ENCODE measurements at places on chromosomes 5 and 9. TPM values are rescaled to one million over a fixed set of nuclear protein-coding genes. Genes with fewer than 3 reads are reported as not detected.

GRCh38 chr5:62167561-62168057 lies 138.4 kb upstream of the KIF2A start:
- no peaks in the 10 kb centered on the region for H3K27me3 ChIP-seq
- no peak for DNase-seq
- H3K4me1 ChIP-seq: no peaks in the 10 kb centered on the region

DNA sequence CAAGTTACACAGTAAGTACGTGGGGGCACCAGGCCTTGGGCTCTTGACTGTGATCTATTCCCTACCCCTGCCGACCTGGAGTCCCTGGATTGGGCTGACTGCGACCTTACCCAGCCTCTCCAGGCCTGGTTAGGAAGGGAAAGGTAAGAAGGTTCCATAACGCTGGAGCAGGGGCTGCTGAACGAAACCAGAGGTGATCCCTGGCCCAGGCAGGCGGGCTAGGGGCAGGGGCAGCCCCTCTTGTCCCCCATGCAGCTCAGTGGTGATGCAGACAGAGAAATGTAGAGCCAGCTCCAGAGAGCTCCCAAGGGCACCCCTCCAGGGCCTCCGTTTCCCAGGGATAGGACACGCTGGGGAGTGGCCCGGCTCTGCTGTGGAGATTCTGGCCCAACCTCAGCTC lies 14.1 kb downstream of the PRRX2 start:
- no peaks in the 10 kb centered on the region for H3K4me1 ChIP-seq
- no peak overlapping the region for H3K4me3 ChIP-seq
- H3K27me3 ChIP-seq: no peaks in the 10 kb centered on the region

DNA sequence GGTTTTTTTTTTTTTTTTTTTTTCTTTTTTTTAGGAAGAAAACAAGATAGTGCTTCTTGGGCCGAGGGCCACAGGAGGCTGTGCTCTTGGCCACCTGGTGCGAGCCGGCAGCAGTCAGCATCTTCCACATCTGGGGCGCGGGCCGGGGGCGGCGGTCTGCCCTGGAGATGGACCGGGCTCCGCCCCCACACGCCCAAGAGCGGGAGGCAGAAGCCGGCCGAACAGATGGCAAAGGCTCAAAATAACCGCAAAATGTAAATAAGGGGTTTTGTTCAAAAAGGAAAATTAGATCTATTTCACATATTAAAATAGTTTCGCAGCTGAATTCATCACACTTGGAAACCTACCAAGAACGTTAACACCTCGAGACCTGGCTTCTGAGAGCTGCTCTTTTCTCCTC lies 51.5 kb upstream of the UBAC1 start:
- H3K27me3 ChIP-seq: no peaks in the 10 kb centered on the region
- no peaks in the 10 kb centered on the region for H3K4me1 ChIP-seq
- H3K27ac ChIP-seq: no peak overlapping the region
- DNase-seq: no peak

DNA sequence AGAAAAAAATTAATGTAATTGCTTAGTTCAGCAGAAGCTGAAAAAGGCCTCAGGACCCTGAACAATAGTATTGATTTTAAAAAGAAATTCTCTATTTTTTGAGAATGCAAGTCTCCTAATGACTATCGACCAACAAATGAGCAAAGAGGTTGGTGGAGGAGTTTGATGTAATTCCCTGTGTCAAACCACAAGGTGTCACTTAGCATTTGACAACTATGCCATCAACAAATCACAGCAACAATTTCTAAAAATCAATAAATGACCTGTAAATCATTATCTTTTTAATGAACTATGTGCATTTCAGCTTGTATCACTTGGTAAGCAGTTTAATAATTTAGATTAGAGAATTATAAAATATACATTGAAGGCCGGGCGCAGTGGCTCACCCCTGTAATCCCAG lies 133.7 kb downstream of the PRELID2 start:
- H3K4me1 ChIP-seq: no peaks in the 10 kb centered on the region
- H3K27me3 ChIP-seq: no peaks in the 10 kb centered on the region
- no peak for DNase-seq
- H3K27ac ChIP-seq: no peak overlapping the region
- no peak overlapping the region for H3K4me3 ChIP-seq

GRCh38 chr9:131651160-131651559 lies 88.7 kb downstream of the RAPGEF1 start:
- DNase-seq: no peak
- H3K27me3 ChIP-seq: no peaks in the 10 kb centered on the region
- peaks cover 20% of the 10 kb centered on the region for H3K4me1 ChIP-seq
- peak overlapping the region; percentile 4 for H3K27ac ChIP-seq

- H3K4me3 ChIP-seq: no peak overlapping the region
- H3K27me3 ChIP-seq: no peaks in the 10 kb centered on the region
- no peak for DNase-seq
Observed at GRCh38 chr5:81830596-81830995, 79.7 kb upstream of the SSBP2 start.

DNA sequence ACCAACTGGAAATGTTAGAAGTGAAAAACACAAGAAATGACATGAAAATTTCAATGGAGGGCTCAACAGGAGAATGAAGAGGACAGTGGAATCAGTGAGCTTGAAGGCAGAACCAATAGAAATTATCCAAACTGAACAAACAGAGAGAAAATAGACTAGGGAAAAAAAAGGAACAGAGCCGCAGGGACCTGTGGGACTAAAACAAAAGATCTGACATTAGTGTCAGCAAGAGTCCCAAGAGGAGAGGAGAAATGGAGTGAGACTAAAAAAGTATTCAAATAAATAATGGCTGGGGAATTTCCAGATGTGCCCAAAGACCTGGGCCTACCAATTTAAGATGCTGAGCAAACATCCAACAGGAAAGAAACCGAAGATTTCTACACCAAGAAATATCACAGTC lies 175.0 kb upstream of the PHYKPL start:
- H3K4me3 ChIP-seq: no peak overlapping the region
- H3K27ac ChIP-seq: no peak overlapping the region
- H3K36me3 ChIP-seq: no peaks in the 10 kb centered on the region
- H3K4me1 ChIP-seq: no peaks in the 10 kb centered on the region
- DNase-seq: no peak

DNA sequence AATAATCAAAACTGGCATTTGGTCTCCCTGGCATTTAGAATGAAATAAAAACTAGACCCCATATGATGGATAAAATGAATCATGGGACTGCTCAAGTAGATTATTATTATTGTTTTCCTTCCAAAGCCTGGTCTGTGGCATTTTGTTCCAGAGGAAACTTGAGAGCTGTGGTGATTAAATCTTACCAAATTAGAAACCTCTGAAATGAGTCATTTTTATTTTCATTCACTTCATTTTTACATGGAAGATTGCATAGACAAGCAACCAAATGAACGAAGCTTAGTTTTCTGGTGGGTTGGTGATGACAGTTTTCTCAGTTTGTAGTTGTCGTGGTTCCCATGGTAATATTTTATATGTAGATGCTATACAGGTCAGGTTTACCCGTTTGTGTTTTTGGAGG lies 23.4 kb downstream of the PAM start:
- H3K4me1 ChIP-seq: peaks cover under 1% of the 10 kb centered on the region
- no peak for DNase-seq
- no peak overlapping the region for H3K4me3 ChIP-seq
- H3K27me3 ChIP-seq: no peaks in the 10 kb centered on the region

GRCh38 chr5:3000631-3001030 lies 249.2 kb upstream of the IRX2 start:
- H3K4me3 ChIP-seq: no peak overlapping the region
- DNase-seq: no peak
- H3K27me3 ChIP-seq: no peaks in the 10 kb centered on the region
- no peaks in the 10 kb centered on the region for H3K4me1 ChIP-seq

DNA sequence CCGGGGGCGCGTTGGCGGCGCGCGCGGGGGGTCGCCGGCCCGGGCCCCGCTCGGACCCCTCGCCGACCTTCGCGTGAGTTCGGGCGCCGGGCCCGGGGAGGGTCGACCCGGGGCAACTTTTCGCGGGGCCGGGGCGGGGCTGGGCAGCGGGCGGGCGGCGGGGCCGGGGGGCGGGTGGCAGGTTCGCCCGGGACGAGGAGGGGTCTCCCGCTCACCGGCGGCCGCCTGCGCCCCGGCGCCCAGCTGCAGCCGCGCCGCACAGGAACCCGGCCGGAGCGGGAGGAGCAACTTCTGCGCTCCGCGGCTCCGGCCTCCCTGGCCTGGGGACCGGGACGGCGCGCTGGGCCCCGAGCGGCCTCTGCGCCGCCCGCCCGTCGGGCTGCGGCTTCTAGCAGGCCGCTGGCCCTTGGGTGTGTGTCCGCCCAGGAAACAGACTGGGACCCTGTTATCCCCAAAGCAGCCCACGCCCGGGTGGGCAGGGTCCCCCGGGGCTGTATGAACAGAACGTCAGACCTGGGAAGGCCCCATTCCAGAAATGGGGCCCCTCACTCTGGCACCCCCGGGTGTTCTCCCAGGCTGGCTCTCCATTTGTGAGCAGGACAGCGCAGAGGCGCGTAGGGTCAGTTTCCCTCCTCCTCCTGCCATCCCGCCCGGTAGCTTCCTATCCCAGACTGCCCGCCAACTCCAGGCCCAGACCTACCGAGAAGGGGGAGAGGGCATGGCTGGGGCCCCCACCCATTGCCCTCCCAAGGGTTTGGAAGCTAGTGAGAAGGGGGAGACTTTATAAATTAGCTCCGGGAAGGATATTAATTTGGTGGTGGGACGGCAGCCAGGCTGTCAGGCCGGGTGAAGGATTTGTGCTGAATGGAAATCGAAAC lies 708 bp downstream of the RXRA start:
- H3K27ac ChIP-seq: no peak overlapping the region
- H3K4me3 ChIP-seq: peak overlapping the region; percentile 45
- H3K27me3 ChIP-seq: peaks cover 10% of the 10 kb centered on the region
- peaks cover 40% of the 10 kb centered on the region for H3K4me1 ChIP-seq

DNA sequence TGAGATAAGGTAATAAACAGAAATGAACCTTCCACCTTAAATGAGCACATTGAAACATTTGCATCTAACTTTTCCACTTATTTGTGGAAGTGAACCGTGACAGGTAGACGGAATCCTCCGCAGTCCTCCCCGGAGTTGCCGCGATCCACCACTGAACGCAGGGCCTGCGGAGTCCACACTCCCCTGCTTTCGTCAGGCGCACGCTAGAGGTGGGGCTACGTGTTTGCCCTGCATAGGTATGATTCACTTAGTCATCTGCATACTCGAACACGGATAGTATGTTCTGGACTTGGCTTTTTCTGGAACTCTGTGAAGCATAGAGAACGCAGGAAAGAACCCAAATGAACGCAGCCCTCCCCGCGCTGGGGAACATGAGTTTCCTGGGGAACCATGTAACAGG lies 272.8 kb upstream of the IRX4 start:
- no peak overlapping the region for H3K27ac ChIP-seq
- no peaks in the 10 kb centered on the region for H3K36me3 ChIP-seq
- H3K4me3 ChIP-seq: no peak overlapping the region
- no peaks in the 10 kb centered on the region for H3K27me3 ChIP-seq
- no peak for DNase-seq
- no peaks in the 10 kb centered on the region for H3K4me1 ChIP-seq

DNA sequence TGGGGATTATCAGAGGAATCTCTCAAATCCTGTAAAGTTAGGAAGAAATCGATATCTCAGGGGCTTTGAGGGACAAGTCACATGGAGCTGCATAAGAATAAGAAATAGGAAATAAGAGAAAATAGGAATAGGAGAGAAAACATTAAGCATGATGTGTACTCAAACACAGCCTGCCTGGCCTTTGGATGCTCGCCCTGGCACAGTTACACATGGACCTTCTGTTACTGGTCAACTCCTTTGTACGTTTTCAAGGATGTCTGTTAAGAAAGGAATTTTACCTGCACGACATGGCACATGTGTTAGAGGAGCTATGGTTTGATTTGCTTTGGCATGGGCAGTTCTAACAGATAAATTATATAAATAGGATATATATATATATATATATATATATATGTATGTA lies 321.2 kb downstream of the CDH12 start:
- DNase-seq: no peak
- H3K27ac ChIP-seq: no peak overlapping the region
- H3K4me1 ChIP-seq: no peaks in the 10 kb centered on the region
- no peaks in the 10 kb centered on the region for H3K27me3 ChIP-seq
- H3K4me3 ChIP-seq: no peak overlapping the region

DNA sequence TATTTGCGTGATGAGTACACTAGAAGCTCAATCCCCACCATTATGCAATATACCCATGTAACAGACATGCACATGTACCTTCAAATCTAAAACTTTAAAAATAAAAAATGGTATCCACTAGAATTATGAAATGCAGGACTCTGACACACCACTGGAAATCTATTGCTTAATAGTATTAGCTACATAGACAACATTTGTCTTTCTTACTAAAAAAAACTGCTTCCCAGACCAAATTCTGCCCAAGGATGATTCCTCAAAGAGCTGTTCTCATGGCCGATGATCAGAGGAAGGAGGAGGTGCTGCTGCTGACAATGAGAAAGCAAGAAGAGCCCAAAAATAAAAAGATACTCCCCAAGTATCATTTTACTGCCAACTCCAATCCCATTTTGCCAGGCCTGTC lies 67.2 kb downstream of the TTC39B start:
- no peaks in the 10 kb centered on the region for H3K27me3 ChIP-seq
- H3K4me1 ChIP-seq: peaks cover 6% of the 10 kb centered on the region
- H3K4me3 ChIP-seq: no peak overlapping the region
- no peak overlapping the region for H3K27ac ChIP-seq
- no peak for DNase-seq

- peaks cover 3% of the 10 kb centered on the region for H3K36me3 ChIP-seq
- H3K4me3 ChIP-seq: no peak overlapping the region
Observed at GRCh38 chr9:81619353-81620001, 69.9 kb downstream of the TLE1 start.

GRCh38 chr9:99294850-99295461 lies 72.9 kb downstream of the SEC61B start:
- H3K4me1 ChIP-seq: peaks cover 4% of the 10 kb centered on the region
- H3K4me3 ChIP-seq: no peak overlapping the region
- no peaks in the 10 kb centered on the region for H3K27me3 ChIP-seq
- no peak overlapping the region for H3K27ac ChIP-seq
- DNase-seq: no peak

DNA sequence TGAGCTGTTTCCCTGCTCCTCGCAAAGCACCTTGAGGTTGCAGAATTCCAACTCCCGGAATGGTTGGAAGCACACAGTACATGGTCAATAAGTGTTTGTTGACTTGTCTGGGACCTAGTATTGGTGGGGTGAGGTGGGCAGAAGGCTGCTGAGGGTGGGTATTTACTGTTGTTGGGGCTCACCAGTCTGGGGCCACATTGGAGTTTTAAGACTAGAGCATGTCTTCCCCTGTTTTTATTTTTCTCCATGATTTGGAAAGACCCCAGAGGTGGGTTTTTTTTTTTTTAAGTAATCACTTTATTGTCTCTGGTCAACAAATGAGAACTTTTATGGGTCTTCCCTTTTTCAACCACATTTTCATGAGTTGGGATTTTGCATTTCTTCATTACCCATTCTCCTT lies 55.1 kb downstream of the IRF1 start:
- H3K36me3 ChIP-seq: peaks cover 18% of the 10 kb centered on the region
- peaks cover 89% of the 10 kb centered on the region for H3K4me1 ChIP-seq
- DNase-seq: no peak
- H3K4me3 ChIP-seq: no peak overlapping the region
- no peaks in the 10 kb centered on the region for H3K27me3 ChIP-seq

The ERP44 gene
- 14.2 TPM for total RNA-seq

The SLC4A9 gene
- total RNA-seq: not detected

The HCN1 gene
- total RNA-seq: not detected

The ZNF454 gene
- not detected for total RNA-seq

The OR13J1 gene
- total RNA-seq: not detected

The TMEFF1 gene
- not detected for total RNA-seq

The SVEP1 gene
- not detected for total RNA-seq

The TAF11L14 gene
- not detected for total RNA-seq

The F12 gene
- 1.7 TPM for total RNA-seq

The PCDHAC1 gene
- not detected for total RNA-seq

The ST8SIA4 gene
- 63.1 TPM for total RNA-seq

The ACOT12 gene
- total RNA-seq: not detected

The ACTBL2 gene
- not detected for total RNA-seq
